ENCODE measurements at places on chromosomes 6 and 20.

DNA sequence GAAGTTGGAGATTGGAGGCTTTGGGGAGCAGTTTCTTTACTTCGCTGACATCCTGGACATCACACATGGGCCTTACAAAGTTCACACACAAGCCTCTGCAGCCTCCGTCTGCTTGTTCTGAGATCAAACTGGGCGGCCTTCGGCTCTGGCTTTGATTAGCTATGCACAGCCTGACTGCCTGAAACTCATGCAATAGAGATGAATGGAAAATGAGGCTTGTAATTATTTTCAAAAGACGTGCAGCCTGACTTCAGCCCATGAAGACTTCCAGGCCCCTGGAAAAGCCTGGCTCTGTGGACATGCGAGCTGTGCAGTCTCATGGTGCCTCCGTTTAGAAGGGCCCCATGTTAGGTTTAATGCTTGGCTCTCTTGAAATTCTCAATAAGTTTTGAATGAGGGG lies 480.5 kb upstream of the SULF2 start:
- H3K4me3 ChIP-seq: no peak overlapping the region
- no peaks in the 10 kb centered on the region for H3K4me1 ChIP-seq
- no peak for DNase-seq
- no peaks in the 10 kb centered on the region for H3K36me3 ChIP-seq
- H3K27ac ChIP-seq: no peak overlapping the region

- no peak overlapping the region for H3K4me3 ChIP-seq
- peak; percentile 58 for DNase-seq
- no peaks in the 10 kb centered on the region for H3K4me1 ChIP-seq
- H3K36me3 ChIP-seq: no peaks in the 10 kb centered on the region
Observed at GRCh38 chr20:33568378-33568777, 78.5 kb downstream of the CBFA2T2 start.

DNA sequence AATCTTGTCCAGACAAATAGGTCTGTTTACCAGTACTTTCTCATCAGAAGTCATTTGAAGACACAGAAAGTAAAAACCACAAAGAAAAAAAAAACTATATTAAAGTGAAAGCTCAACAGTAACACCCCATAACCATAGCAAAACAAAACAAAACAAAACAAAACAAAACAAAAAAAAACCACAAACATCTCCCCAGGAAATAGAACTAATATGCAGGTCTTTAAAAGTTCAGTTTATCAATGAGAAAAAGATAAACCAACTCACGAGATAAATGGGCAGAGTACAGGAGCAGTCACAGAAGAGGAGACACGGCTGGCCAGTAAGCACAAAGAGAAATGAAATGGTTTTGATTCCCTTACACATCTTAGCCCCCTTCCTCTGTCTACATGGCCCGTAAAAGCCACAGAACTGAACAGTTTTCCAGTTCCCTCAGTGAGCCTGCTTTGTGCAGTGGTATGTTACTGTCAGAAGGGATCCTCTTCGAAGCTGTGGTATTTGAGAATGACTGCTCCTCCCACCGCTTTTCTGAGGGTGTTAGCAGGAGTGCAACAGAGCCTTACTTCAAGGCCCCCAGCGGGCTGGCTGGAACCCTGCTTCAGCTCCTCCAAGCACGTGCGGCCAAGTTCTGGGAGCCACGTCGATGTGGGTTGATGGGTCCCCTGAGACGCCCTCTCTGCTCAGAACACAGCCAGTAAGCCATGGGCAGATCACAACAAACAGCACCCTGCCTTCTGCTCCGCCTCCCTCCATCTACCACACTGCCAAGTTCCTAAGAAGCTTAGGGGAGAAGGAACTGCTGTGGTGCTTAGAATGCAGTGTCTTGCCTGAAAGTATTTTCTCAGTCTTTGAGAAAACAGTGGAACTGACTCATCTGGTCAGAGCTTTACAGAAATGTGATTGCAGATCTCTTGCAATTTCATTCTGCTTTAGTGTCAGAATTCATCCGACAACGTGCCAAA lies 14.0 kb downstream of the UST start:
- H3K4me3 ChIP-seq: peak overlapping the region; percentile 14
- peaks cover 61% of the 10 kb centered on the region for H3K4me1 ChIP-seq
- H3K27me3 ChIP-seq: no peaks in the 10 kb centered on the region
- peak overlapping the region; percentile 92 for H3K27ac ChIP-seq

DNA sequence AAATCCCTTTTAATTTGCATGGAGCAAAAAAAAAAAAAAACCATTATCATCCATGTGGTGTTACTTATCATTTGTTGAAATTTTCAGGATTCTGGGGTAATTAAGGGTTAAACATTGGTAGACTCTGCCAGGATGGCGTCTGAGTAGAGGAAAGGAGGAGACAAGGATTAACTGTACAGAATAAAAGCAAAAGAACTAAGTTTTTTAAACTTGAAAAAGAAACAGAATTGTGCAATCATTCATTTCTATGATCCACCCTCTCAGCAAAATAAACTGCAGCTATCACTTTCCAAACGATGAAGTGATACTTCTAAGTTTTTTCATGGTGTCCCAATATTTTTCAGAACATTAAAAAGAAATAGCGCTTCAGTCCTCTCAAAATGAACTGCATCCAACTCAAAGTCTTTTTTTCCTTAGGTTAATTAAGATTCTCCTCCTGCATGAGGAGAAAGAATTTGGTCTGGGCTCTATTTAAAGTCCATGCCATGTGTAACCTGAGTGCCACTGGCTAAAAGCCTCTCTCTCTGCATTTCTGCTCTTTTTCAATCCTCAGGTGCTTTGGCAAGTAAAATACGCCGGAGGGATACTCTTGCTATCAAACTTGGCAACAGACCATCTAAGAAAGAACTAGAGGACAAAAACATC lies 69.5 kb upstream of the LTV1 start:
- peaks cover 7% of the 10 kb centered on the region for H3K27me3 ChIP-seq
- DNase-seq: no peak
- H3K4me1 ChIP-seq: no peaks in the 10 kb centered on the region

GRCh38 chr6:119934816-119935215 lies 585.3 kb upstream of the MAN1A1 start:
- no peak overlapping the region for H3K4me3 ChIP-seq
- H3K27me3 ChIP-seq: no peaks in the 10 kb centered on the region
- no peak overlapping the region for H3K27ac ChIP-seq
- DNase-seq: no peak
- H3K4me1 ChIP-seq: no peaks in the 10 kb centered on the region
